ENCODE measurements at places on chromosomes 1 and 21. TPM values are rescaled to one million over a fixed set of nuclear protein-coding genes. Genes with fewer than 3 reads are reported as not detected.

Gene LAD1
- not detected for total RNA-seq

Gene TESK2
- 2.0 TPM for total RNA-seq

GRCh38 chr21:35529171-35529863 lies 480.2 kb upstream of the RUNX1 start:
- DNase-seq: peak; percentile 80

GRCh38 chr21:46489162-46489663 lies 30.5 kb downstream of the DIP2A start:
- no peak for DNase-seq

DNA sequence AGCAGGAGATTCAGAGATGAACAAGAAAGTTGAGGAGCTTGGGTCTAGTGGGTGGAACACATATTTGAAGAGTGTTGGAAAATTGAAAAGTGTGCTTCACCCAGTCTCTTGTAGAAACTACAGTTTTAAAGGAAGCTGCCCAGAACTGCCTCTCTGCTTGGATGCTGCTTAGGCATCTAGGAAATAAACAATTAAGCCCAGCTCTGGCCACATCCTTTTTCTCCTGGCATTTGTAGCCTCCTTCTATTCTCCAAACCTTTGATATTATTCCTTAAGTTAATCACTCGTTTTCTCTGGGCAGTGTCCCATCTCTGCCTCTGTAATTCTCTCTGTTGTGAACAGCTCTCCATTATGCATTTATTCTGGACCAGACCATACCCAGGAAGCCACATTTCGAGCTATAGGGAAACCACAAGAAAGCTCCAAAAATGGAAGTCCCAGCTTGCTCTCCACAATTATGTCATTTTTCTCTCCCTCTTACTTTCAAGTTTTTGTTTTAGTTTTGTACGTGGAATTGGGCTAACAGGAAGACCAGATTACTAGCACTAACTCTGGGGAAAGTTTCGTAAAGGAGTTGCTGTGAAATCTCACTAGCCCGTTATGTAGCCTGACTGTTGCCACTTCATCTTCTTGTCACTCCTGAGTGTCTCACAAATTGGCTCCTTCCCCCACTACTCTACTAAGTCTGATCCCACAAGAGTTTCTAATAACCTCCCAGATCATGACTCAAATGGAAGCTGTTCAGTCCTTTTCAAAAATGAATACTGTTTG lies 102.2 kb downstream of the NTMT2 start:
- peak; percentile 18 for DNase-seq

DNA sequence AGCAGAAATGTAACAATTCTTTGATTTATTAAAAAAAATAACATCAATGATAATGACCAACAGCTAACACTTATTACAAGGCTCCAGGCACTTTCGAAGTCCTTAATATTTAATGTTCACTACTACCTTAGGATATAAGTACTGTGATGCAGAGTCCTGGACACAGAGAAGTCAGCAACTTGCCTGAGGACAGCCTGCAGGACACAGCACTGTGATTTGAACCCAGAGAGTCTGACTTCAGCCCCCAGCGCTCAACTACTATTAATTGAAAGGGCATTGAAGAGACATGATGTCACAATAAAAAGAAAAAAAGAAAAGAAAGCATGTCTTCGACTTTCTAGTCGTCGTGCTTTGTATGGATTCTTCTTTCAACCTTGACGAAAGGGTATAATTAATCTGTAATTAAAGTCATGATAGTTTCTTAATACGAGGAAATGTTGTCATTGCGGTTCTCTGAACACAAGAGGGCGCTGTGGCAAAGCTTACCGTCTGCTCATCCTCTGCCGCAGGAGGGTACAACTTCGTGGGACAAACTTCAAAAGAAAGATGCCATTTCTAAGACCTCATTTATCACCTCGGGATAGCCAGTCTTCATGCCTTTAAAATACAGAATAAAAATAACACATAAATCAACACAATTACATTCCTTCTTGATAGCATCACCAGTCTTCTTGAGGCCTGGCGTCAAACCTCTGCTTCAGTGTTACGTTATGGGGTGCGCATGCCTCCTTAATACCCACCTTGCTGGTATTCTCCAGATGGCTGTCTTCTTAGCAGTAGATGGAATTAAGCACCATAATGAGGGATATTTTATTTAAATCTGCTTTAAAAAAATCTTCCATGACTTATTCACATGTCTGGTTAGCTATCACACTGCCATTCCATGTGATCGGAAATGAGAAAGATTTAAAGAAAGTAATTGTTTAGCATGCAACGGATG lies 240.1 kb downstream of the DISC1 start:
- peak; percentile 77 for DNase-seq

GRCh38 chr1:54121482-54122134 lies 31.2 kb downstream of the CDCP2 start:
- peak; percentile 74 for DNase-seq

Gene HES3
- not detected for total RNA-seq

- no peak for DNase-seq
These were observed 53.7 kb downstream of the KCNJ6 start for GRCh38 chr21:37862536-37862935.

Gene ESPN
- not detected for total RNA-seq

Gene SLC30A2
- not detected for total RNA-seq
